ENCODE measurements at places on chromosomes 3 and 15.

- DNase-seq, result no peak
These were observed 101.2 kb downstream of the NFKBIZ start for GRCh38 chr3:101950510-101950909.

DNA sequence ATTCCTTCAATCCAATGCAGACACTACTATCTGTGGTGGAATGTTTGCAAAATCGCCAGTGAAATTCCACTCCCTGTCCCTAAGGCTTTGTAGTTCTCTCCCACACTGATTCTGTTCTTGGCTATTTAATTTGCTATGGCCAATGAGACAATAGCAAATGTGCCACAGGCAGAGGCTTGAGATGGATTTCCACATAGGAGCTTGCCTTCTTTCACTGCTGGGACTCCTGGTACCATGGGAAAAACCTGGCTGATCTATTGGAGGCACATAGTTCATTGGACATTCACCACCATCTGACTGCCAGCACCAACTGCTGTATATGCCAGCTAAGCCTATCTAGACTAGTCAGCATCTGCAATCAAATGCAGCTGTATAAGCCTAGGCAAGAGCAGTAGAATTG, 103.8 kb downstream of the NR1D2 start:
- no peak for DNase-seq

- no peak for DNase-seq
These were observed 38.1 kb downstream of the TRAK1 start for GRCh38 chr3:42129014-42129953.

DNA sequence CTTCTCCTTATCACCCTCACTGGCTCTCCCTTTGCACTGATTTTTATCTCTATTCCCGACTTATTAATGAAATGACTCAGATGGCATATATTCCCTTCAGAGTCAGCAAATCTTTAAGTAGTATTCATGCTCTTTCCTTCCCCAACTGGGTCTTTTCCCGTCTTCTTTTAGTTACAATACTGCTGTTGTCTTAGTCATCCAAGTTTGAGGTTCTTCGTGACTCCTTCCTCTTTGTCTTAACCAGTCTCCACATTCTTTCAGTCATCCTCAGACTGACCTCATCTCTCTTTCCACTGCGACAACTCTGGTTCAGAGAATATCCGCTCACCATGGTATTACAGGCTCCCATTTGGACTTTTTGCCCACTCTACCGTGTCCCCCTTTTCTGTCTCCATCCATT, 12.4 kb downstream of the WDR5B start:
- no peak for DNase-seq

- no peak for DNase-seq
These were observed 318.6 kb upstream of the LRRFIP2 start for GRCh38 chr3:37492977-37493471.

DNA sequence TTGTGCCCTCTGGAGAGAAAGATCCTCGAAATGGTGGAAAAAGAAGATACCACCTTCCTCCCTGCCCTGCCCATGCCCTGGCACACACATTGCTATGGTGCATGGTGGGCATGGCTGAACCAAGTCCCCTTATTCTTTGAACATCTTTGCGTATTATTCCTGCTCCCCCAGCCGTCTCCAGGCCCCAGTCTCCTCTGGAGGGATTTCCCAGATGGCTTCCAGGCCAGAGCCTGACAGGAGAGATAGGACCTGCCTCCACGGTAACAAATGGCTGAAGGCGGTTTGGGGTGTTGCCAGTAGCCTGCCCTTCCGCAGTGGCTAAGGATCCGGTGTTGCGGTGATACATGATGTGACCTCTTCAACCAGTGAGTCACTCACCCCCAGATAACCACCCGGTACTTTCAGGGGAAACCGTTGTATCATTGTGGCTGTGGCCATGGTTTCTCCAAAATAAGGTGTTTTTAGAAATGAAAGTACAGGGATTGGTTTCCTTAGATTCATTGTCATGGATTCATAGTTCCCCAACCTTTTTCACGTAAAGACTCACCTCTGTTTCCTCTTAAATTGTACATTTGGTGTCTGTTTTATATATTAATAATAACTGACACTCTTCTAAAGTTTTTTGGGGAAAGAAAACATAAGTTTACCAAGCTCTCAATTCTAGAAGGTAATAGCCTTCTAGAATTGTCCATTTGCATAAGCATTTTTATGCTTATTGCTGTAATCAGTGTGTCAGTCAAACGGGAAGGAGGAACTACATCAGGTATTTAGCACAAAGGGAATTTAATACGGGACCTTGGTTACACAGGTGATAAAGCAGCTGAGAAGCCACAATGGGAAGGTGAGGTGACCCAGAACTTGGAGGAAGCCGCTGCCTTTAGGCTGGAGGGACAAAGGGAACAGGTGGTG, 25.9 kb downstream of the SMAD3 start:
- DNase-seq, result no peak

GRCh38 chr3:140073278-140074045, 138.5 kb downstream of the CLSTN2 start:
- DNase-seq, result no peak

DNA sequence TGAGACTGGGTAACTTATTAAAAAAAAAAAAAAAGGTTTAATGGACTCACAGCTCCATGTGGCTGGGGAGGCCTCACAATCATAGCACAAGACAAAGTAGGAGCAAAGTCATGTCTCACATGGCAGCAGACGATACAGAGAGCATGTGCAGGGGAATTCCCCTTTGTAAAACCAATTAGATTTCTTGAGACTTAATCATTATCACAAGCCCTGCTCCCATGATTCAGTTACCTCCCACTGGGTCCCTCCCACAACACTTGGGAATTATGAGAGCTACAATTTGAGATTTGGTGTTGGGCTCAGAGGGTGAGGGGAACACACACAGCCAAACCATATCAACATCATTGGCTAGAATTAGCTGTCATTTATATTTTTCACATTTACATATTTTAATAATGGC, 221.0 kb downstream of the RSRC1 start:
- DNase-seq, result no peak

GRCh38 chr15:67416891-67417290, 104.0 kb upstream of the C15orf61 start:
- DNase-seq, result no peak

GRCh38 chr3:140219291-140219690, 284.3 kb downstream of the CLSTN2 start:
- DNase-seq, result no peak

DNA sequence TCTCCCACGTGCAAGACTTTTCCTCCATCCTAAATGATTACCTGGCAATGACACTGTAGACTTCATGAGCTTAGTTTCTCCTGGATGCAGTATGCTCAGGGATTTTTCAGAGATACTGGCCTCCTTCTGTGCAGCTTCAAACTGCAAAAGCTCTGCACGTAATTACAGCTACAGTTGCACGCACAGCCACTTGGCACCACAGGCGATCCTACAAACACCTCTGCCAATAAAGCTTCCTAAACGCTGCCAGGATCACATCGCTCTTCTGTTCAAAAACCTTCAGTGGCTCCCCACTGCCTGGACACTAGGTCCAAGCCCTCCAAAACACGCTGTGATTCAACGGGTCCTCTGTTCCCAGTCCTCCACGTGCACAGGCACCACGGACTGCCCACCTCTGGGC, 49.5 kb downstream of the NUP210 start:
- no peak for DNase-seq

GRCh38 chr3:14689247-14689980, 14.5 kb downstream of the C3orf20 start:
- DNase-seq, result no peak

- DNase-seq, result no peak
These were observed 23.6 kb upstream of the KLF13 start for GRCh38 chr15:31302778-31303725.

DNA sequence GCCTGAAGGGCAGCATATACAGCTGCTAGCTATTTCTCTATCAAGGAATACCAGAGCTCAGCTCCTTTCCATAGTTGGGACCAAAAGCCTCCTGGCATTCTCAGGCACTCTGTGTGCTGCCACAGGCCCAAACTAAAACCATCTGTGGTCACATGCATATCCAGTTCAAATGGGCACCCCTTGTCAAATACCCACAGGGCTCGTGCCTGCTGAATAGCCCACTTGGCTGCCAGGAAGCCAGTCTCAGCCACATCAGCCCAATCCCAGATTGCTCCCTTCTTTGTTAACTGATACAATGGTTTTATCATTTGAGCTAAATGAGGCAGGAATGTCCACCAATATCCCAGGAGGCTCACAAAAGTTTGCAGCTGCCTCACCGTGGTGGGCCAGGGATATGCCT, 13.9 kb downstream of the CCRL2 start:
- no peak for DNase-seq

- no peak for DNase-seq
These were observed 197.6 kb downstream of the PDZRN3 start for GRCh38 chr3:73427048-73427706.

- DNase-seq, result no peak
These were observed 27.3 kb downstream of the DUT start for GRCh38 chr15:48358229-48359152.

- no peak for DNase-seq
These were observed 463.5 kb upstream of the TGFBR2 start for GRCh38 chr3:30142946-30143345.

GRCh38 chr3:50241163-50241562, 5.2 kb downstream of the GNAI2 start:
- DNase-seq, result no peak

DNA sequence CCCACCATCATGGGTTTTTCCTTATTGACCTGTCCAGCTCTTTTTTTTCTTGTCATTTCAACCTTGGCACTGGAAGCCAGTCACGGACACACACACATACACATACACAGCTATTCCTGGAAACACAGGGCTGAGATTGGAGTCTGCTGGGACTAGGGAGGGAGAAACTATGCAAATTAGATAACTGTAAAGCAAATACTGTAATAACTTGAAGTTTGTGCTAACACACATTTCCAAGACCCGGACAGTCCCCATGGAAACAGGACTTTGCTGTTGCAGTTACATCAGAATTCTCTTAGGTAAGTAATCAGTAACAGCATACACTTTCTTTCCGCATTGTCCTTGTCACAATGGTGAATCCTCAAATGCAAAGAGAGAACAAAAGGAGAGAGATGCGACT, 304.4 kb downstream of the KBTBD8 start:
- DNase-seq, result no peak

DNA sequence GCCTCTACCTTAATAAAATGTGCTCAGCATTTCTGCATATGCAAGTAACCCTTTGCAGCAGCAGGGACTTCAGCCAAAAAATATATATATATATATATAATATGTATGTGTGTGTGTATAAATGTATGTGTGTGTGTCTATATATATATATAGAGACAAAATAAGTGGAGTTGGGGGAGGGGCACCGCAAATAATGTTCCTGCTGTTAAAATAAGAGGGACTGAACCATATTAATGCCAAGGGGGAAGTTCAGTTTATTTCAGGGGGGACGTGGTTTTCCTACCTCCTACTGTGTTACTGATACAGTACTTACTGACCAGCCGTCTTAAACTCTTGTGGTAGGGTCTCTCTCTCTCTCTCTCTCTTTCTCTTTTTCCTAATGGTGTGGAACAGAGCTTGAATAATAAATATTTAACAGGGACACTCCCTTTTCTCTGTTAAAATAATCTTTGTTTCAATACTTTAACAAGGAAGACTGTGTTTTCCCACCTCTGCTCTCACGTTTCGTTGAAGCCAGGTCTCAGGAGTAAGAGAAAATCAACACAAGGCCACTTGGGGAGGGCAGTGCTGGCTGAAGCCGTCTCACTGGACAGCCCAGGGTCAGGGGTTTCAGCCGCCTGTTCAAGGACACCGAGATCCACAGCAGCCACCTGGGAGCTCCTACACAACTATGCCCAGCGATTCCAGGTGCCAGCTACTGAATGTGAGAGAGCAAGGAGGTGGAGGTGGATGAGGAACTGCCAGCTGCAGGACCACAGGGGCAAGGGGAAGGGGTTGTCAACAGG, 42.8 kb upstream of the ADAMTSL3 start:
- no peak for DNase-seq

DNA sequence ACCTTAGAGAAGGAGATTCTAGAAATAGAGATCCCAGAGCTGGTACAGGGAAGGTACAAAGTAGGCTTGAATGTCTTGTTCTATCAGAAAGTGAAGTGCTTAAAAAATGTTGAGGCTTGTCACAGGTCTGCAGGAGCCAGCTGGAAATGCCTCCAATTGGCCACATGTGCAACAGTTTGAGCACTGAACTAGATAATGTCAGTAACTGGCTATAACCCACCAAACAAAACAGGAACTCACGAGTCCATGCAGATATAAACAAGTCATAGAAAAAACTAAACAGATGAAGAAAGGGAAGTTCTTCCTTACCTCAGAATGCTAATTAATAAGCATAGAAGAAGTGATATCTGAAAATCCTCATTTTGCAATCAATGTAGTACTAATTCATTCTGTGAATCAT, 11.9 kb upstream of the TF start:
- DNase-seq, result no peak

DNA sequence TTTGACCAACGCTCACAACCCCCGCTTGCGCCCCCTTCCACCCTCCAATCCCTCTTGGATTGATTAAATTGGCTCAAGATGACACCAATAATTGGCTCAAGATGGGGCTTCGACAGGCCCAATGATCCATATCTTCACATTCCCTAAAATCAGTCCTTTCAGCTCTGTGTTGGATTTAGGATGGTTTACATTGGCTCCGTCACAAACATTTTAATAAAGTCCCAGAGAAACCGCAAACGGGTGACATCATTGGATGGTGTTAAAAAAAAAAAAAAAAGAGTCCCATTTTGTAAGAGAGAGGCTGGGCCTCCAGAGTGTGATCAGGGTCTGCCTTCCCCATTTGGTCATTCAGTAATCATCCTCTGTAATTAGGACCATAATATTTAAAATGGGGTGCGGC, 113.4 kb upstream of the MRPS22 start:
- DNase-seq, result no peak

- no peak for DNase-seq
These were observed 311.8 kb downstream of the NTRK3 start for GRCh38 chr15:87944691-87945090.

GRCh38 chr3:189237526-189237925, 65.8 kb downstream of the TPRG1 start:
- no peak for DNase-seq

GRCh38 chr3:61903931-61904657, 342.7 kb downstream of the PTPRG start:
- DNase-seq, result no peak

GRCh38 chr15:101489599-101490407, at the start of gene PCSK6:
PCSK6 (minus strand) TSS chr15:101489707; CDS start chr15:101489670, 37 bp downstream.
- no peak for DNase-seq

- no peak for DNase-seq
These were observed 37.5 kb downstream of the SEMA5B start for GRCh38 chr3:122989856-122990575.

GRCh38 chr3:30659270-30660130, 53.1 kb downstream of the TGFBR2 start:
- no peak for DNase-seq

- no peak for DNase-seq
These were observed 813.1 kb downstream of the NAALADL2 start for GRCh38 chr3:175672119-175672689.

GRCh38 chr15:68333775-68334470, 56.4 kb downstream of the FEM1B start:
- no peak for DNase-seq

All from activated naive CD4-positive, alpha-beta T cell treated with anti-CD3 and anti-CD28 coated beads, Interleukin-2, amount 50 U/mL, for 16 hours (primary cell).